ENCODE measurements at places on chromosomes 5 and 9.

DNA sequence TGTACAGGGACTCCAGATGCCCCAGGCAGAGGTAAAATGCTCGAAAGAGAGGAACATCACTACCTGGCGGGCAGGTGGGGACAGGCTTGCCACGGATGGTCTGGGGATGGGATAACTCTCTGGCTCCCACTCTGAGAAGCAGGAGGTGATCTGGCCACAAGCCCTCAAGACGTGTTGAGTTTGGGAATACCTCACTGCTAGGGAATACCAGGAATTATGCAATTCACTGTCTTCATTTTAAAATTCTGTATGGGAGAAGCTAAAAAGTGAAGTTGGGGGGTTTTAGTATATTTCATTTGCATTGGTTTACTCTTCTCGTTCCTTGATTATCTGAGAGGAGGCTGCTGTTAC, 510.4 kb downstream of the CCDC171 start:
- DNase-seq: no peak

DNA sequence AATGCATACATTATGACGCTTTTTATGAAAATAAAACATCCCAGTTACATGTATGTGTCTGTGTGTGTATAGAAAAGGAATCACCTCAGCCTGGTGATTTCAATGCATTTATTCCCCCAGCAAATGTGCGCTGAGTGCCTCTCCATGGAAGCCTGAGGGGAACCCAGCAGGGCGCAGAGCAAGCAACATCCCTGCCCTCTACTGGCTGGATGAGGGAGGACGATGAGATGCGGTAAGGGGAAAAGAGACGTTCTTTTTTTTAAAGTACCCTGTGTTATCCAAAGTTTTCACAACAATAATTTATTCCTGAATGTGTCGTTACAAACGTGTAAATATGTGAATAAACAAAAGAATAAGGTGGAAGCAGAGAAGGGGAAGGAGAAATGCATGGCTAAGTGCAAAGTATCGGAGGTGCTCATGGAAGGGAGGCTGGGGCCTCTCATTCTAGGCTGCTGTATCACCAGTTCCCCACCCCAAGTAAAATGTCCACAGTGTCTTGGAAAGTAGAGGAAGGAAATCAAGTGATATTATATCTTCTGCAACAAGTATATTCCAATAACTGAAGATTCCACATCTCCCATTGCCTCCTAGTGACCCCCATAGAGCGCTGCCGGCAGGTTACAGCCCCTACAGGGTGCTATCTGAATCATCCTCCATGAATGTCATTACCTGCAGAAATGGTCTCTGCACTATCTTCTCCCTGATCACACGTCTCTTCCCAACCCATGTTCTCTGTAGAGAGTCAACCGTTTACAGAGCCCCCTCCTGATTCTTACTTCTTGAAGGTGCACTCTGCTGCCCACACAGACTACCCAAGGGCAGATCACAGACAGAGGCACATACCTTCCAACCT, 13.0 kb upstream of the ABLIM3 start:
- DNase-seq: peak; percentile 67

GRCh38 chr5:168066536-168067208, 224.8 kb upstream of the WWC1 start:
- no peak for DNase-seq

- no peak for DNase-seq
Observed at GRCh38 chr9:108950168-108950567, 16.0 kb downstream of the ABITRAM start.

- DNase-seq: no peak
Observed at GRCh38 chr5:61308712-61309111, 23.3 kb upstream of the ZSWIM6 start.

- DNase-seq: peak; percentile 35
Observed at GRCh38 chr9:26949637-26950069, 2.6 kb upstream of the PLAA start.

DNA sequence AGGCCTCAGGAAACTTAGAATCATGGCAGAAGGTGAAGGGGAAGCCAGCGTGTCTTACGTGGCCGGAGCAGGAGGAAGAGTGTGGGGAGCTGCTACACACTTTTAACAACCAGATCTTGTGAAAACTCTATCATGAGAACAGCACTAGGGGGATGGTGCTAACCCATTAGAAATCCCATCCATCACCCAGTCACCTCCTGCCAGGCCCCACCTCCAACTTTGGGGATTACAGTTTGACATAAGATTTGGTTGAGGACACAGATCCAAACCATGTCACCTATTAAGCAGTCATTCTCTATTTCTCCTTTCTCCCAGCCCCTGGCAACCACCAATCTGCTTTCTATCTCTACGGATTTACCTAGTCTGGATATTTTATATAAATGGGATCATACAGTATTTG, 26.9 kb downstream of the PBX3 start:
- DNase-seq: no peak

- peak; percentile 66 for DNase-seq
Observed at GRCh38 chr5:2695200-2695891, 56.1 kb downstream of the IRX2 start.

DNA sequence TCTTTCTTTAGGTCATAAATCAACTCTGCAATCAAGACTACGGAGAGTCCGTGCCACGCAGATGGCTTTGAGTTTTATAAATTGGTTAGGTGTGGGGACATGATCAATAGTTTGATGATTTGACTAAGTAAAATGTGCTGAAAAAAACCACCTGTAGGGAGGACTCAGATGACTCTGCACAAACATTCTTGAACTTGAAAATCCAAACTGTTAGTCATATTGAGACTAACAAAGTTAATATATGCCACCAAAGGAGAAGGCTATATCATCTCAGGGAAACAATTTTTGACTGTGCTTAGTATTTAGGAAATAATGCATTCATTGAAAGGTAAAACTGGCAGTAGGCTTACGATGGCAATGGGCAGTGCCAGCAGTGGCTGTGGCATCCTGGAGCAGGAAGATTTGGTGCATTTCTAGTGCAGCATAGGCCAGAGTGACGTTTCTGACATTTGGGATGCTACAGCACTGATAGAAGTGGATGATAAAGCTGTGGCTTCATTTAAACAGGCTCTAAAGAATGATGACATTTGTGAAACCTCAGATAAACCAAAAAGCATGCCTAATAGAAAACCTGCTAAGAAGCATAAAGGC, 291.1 kb downstream of the MLLT3 start:
- no peak for DNase-seq

DNA sequence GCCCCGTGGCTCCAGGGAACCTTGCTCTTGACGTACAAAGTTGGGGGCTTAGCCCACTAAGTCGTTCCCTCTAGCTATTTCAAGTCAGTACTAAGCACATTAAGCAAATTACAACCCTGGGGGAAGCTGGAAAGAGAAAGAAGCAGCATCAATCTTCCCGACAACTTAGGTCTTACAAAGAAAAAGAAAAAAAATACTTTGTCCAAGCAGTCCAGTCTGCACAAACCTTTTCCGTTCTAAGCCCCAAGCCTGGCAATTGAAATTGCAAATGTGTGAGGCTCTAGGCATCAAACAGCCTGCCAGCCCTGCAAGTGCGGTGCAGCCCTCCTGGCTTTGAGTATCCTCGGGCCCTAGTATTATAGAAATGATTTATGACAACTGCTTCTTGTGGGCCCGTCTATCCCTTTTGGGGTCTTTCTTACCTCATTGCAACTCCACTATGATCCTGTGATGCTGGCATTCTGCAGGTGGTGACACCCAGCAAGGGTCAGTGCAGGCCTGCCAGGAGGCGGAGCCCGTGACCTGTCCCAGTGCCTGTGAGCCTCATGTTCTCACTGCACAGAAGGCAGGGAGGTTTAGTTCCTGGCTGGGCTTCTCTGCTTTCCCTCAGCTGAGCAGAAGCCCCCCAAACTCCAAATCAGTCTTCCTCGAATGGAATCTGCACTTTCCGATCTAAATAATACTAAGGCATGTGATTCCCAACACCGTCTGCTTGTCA, 232.3 kb upstream of the IRX2 start:
- no peak for DNase-seq

- DNase-seq: no peak
Observed at GRCh38 chr9:90086101-90086511, 481.3 kb downstream of the GADD45G start.

DNA sequence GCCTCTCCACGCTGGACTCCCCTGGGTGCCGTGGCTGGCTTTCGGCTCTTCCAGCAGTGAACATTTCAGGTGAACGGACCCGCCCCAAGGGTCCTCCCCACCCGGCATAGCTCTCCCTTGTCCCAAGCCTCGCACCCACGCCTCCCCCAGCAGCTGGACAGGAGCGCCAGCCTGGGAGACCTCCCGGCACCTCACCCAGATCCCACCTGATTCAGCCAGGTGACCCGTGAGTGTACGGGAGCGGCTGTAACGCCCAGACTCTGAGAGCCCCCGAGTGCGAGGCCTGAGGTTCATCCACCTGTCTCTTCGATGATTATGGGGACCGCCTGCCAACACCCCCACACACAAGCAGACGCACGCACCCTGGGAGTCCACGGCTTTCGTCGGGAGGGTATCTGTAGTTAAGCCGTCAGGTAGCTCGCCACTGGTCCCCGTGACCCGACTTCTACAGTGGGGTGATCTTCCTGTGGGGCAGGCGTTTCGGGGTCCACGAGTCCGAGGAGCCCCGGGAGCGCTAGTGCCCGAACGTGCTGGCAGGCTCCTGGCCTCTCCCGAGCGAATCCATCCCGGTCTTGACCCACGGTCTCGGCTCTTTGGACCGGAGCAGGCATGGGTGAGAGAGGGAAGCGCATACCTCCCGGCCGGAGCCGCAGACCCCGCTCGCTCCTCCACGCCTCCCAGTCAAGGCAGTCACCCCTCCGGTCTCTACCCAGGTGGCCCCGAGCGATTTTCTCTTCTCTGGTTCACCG, 14.9 kb downstream of the TRIM7 start:
- DNase-seq: no peak

DNA sequence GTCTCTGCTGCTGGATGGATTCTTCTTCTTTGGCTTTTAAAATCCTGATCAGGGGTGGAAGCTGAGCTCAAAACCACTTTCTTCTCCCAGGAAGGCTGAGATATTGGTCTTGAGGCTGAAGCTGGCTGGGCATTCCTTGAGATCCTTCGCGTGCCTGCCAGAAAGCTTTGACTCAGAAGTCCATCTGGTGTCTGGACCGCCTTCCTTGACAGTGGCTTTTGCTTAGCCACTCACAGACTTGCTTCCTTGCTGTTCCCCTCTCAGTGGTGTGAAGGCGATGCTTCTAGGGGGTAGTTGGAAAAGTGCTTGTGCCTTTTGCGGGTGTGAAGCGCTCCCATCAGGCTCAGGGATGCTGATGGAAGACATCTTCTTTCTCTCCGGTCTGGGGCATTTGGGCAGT, 45.9 kb downstream of the RGS3 start:
- DNase-seq: no peak

DNA sequence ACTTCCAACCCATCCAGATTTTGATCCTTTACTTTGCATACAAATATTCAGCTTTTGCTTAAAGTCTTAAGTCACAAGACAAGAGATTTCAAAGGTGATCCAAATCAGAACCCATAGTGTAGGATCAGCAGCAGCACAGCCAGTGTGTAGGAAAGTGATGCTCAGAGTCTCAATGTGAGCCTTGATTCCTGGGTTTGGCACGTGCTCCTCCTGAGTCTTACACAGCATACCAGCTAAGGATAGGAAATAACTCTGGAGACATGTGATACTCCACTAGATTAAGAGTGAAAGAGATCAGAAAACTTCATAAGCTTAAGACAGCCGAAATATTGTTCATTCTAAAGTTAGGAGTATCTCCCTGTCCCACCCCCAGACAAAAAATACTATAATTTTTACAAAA, 344.9 kb downstream of the SEMA5A start:
- DNase-seq: no peak

DNA sequence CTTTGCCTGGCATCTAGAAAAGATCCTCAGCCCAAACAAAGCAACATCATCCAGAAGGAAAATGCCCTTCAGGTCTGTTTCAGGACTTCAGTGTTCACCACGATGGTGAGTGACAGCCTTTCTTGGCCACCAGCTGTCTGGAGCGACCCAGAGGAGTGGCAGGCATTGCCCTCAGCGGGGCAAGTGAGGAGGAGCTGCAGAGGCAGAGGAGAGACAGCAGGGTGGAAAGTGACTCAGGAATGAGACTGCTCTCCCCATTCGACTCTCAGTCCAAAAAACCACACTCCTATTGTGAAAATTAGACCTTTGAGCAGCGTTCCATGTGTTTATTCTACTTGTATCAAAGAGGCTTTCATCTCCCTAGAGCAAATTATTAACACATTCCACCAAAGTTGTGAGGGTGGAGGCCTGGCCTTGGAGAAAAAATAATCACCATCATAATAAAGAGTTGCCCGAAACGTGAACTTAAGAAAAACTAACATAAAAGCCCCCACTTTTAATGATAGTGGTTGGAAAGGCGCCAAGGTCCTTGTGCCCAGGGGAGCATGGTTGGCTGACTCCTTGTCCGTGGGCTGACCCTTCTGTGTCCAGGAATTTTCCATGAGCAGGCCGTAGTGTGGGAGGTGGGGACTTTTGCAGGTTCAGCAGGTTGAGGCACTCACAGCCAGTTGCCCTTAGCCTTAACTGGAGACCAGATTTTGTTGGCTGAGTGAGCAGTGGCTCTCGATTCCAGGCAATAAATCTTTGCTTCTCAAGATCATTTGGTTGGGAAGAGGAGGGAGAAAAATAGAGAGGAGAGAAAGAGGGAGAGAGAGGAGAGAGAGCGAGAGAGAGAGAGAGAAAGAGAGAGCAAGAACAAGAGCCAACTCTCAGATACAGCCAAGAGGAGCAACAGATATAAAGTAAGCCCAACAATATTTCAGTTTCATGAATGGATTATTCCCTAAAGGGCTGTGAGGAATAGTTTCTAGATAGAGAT, 125.9 kb upstream of the ANKRD55 start:
- no peak for DNase-seq

- no peak for DNase-seq
Observed at GRCh38 chr5:102554082-102554481, 55.3 kb upstream of the SLCO6A1 start.

GRCh38 chr9:137719194-137719593, 100.4 kb downstream of the EHMT1 start:
- no peak for DNase-seq

- no peak for DNase-seq
Observed at GRCh38 chr9:76510446-76510845, 51.5 kb downstream of the GCNT1 start.

- no peak for DNase-seq
Observed at GRCh38 chr9:16306586-16306985, 563.9 kb downstream of the BNC2 start.

GRCh38 chr9:88891040-88891439, 100.2 kb upstream of the S1PR3 start:
- no peak for DNase-seq

- no peak for DNase-seq
Observed at GRCh38 chr5:59342181-59342580, 551.3 kb downstream of the PDE4D start.

DNA sequence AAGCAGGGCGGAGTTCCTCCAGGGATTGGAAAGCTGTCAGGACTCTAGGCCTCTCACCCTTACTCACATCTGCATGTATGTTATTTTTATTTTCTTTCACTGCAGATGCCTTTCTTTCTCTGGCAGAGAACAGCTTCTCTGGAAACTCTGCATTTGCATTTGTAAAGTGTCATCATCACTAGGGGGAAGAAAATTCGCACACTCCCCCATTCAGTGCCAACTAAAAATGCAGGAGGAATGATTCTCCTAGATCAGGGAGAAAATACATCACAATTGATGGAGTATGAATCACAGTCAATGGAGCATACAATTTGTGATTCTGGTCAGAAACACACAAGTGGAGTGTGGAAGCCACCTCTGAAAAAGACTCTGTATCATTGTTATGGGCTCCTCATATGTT, 351.4 kb upstream of the FTMT start:
- DNase-seq: no peak

- no peak for DNase-seq
Observed at GRCh38 chr9:38644601-38645000, 24.2 kb upstream of the ANKRD18A start.
